ENCODE measurements at places on chromosomes 3 and 15.

DNA sequence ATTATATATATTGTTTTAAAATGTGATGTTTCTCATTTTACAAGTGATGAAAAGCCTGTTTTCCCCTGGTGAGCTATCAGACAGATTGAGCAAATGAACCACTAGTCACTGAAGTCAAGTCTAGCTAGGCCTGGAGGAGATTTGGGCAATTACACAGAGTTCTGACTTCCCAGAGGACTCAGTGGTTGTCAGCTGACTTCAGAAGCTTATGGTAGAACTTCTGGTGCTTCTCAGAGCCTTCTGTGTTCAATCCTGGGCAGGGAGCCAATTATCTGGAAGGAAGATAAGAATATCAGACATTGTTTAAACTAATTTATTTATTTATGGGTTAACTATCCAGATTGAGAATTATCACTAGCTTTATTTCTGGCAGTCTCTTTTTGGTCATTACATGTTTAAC is 37.7 kb upstream of the NAALADL2 start:
- H3K36me3 ChIP-seq = no peaks in the 10 kb centered on the region
- no peak overlapping the region for H3K27ac ChIP-seq
- no peak overlapping the region for H3K4me3 ChIP-seq
- DNase-seq = no peak
- H3K4me1 ChIP-seq = no peaks in the 10 kb centered on the region
- H3K27me3 ChIP-seq = no peaks in the 10 kb centered on the region

DNA sequence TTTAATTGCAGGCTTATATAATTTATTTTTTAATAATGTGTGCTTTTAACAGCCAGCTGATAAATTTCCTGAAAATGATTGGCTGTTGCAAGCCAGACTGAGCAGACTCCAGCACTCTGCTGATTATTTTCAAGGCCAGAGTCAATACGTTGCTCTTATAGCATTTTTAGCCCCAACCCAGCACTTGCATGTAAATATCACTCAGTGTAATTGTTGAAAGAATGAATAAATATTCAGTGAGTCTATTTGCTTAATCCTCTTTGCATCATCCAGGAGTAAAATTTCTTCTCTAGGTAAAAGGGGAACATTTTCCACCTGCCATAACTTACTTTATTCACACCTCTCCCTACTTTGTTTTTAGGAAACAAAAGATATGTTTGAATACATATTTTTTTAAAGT is 2.9 kb downstream of the GABRR3 start:
- no peak overlapping the region for H3K4me3 ChIP-seq
- H3K27ac ChIP-seq = no peak overlapping the region
- DNase-seq = no peak
- no peaks in the 10 kb centered on the region for H3K4me1 ChIP-seq

GRCh38 chr15:45155739-45156138 is 25.9 kb downstream of the DUOX1 start:
- no peak for DNase-seq
- H3K4me1 ChIP-seq = peaks cover 31% of the 10 kb centered on the region
- no peak overlapping the region for H3K4me3 ChIP-seq
- H3K27me3 ChIP-seq = peaks cover 12% of the 10 kb centered on the region
- no peak overlapping the region for H3K27ac ChIP-seq

DNA sequence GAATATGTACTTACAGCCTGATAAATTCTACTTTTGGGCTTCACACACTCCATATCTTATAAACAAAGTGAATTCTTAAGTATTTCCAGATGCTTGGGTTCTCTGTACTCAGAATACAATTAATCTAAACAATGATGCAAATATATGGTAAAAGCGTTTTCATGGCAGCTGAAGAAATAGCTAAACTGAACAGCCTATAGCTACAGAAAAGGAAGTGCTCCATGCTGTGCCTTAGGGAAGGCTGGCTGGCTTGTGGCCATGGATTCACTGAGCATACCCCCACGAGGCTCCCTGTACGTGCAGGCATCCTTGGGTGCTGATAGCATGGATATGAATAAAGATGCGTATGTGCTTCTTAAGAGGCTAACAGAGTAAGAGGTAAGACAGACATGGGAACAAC is 264.0 kb downstream of the KLF13 start:
- H3K4me3 ChIP-seq = no peak overlapping the region
- no peak for DNase-seq
- no peaks in the 10 kb centered on the region for H3K36me3 ChIP-seq
- H3K4me1 ChIP-seq = no peaks in the 10 kb centered on the region
- peaks cover 9% of the 10 kb centered on the region for H3K27me3 ChIP-seq
- H3K27ac ChIP-seq = no peak overlapping the region

DNA sequence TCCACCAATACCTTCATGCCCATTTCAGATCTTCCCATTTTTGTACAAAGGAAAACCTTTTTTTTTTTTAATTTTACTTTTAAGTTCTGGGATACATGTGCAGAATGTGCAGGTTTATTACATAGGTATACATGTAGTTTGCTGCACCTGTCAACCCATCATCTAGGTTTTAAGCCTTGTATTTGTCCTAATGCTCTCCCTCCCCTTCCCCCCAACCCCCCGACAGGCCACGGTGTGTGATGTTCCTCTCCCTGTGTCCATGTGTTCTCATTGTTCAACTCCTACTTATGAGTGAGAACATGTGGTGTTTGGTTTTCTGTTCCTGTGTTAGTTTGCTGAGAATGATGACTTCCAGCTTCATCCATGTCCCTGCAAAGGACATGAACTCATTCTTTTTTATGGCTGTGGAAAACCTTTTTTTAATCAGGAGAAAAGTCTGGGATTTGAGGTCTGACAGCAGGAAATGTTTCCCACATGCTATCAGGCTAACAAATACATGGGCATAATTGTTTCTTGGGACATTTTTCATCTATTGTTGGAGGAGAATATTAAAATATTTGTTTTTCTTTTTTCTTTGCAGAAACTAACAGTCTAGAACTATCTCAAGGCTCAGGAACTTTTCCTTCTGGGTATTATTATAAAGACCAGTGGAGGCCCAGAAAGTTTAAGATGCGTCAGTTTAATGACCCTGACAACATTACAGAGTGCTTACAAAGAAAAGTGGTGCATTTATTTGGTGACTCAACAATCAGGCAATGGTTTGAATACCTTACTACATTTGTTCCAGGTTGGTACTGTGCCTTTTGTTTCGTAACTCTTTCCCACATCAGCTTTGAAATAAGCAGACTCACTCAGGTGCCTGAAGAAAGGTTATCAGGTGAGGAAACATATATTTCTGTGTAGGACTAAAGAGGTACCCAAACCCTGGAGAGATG is 32.8 kb upstream of the NFKBIZ start:
- DNase-seq = no peak
- peaks cover 24% of the 10 kb centered on the region for H3K4me1 ChIP-seq
- H3K27me3 ChIP-seq = peaks cover 3% of the 10 kb centered on the region
- peaks cover 18% of the 10 kb centered on the region for H3K36me3 ChIP-seq
